ENCODE measurements at places on chromosomes 13 and 19.

DNA sequence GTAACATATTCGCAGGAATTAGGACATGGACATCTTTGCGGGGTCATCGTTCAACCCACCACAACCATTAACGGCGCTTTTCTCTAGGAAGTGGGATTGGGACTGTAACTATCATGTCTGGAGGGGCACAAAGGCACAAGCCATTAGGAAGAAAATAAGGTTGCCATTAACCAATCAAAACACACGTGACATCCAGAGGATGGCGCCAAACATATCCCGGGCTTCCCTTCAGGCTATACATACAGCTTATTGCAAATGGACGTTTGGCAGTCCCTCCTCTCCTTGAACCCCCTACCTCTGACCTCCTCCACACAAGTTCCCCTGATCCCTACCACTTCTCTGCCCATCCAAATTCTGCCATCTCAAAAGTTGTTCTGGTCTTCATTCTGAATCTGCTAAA, 26.6 kb upstream of the GSX1 start:
- no peak for DNase-seq

DNA sequence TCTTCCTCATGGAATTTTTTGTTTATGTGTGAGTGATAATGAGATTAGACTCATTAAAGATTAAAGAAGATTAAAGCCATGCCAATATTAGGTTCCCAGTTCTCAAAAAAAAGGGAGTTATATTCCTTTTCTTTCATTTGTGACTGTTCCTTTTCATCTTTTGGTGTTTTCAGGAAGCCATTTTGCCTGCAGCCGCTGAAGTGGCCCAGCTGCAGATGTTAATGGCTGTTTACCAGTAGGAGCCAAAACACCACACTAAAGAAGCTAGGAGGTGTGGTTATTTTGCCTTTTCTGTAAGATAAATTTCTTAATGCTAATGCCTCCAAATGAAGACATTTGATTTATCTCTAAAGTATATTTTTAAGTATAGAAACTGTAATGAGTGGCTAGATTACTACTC, 36.3 kb downstream of the ITGBL1 start:
- DNase-seq: no peak

GRCh38 chr19:28465371-28466086, 747.4 kb downstream of the UQCRFS1 start:
- no peak for DNase-seq

DNA sequence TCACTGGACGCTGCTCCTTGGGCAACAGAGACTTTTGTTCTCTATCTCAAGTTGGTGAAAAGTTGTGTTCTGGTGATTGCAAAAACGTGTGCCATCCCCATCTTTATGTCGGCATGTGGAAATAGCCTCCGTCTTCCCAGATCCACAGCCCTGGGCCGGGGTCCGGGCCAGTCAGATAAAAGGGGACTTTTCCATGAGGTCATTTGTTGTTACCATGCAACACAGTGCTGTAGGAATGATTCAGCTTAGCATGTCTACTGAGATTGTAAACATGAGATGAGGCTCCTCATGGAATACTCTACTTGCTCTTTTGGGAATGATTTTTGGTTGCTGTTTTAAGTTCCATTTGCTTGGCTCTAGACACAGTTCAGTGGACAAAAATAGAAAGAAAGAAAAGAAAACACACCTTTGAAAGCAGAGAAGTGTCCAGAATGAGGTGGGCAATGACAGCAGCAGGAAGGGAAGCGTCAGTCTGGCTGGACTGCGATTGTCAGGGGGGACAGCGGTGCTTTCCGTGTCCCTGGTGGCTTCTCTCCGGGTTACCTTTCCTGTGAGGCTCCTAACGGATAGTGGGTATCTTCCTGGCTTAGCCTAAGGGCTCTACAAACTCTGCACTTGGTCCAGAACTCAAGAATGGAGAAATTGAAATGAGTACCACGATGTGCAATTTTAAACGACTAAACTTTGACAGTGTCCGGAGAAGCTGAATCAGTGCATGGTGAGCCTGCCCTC, 91.6 kb downstream of the TEX29 start:
- DNase-seq: no peak

DNA sequence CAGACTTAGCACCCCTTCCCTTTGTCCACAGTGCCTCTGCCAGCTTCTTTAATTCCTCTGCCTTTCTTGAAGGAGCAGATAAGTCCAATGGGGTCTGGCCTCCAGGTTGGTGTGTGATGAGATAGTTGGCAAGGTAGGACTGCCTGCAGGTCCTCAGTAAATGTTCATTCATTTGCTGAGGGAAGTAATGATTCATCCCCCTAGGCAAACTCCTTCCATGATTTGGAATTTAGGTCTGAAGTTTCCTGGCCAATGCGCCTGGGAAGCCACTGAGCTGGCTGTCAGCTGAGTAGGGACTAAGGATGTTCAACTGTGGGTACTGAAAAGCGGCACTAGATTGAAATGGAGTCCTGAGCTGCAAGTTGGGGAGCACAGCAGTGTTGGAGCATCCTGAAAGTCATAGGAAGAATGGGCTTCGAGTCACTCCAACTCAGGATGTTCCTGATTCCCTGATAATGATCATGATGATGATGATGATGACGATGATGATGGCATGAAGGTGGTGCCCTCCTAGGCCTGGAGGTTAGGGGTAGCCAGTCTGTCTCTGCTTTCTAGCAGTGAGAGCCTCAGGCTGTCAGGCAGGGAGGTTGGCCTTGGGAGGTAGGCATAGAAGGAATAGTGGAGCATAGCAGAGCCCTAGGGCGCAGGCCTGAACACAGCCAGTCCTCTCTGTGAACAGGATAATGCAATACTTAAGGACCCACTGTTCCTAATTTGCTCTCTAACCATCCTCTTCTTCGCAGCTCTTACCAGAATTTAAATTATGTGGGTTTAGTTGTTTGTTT, 44.7 kb downstream of the COL4A2 start:
- DNase-seq: no peak

Data from activated T-cell treated with anti-CD3 and anti-CD28 coated beads for 48 hours (primary cell).